ENCODE measurements at places on chromosomes 3 and 15.

DNA sequence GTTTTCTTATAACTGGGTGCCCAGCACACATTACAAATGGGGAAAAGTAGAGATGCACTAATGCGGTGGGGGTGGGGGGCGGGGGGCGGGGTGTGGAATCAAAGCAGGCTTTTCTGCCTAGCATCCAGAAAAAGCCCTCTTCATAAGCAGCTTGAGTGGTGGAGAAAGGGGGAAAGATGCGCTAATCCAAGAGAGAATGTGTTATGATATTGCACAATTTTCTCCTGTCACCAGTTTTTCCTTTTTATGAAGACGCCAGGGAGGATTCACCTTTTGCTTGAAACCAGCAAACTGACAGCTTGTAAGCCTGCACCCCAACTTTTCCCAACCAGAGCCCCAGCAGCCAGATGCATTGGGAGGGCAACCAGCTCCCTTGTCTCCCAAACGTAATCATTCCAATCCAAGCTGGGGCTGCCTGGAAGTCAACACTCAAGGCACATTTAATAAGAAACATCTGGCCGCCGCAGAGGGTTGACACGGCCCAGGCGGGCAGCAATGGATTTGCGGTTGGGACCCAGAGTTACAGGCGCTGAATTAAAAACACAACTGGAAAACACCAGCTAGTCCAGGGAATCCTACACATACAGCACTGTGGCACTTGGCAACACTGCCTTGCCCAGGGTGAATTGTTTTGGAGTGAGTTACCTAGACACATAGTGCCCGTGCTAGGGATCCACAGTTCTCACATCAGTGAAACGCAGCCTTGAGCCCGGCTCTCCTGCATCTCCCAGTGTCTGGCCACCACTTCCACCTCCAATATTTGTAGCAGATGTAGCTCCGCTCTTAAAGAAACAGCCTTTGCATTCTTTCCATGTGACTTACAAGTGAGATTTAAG, 218.5 kb upstream of the PRICKLE2 start:
- DNase-seq = no peak

DNA sequence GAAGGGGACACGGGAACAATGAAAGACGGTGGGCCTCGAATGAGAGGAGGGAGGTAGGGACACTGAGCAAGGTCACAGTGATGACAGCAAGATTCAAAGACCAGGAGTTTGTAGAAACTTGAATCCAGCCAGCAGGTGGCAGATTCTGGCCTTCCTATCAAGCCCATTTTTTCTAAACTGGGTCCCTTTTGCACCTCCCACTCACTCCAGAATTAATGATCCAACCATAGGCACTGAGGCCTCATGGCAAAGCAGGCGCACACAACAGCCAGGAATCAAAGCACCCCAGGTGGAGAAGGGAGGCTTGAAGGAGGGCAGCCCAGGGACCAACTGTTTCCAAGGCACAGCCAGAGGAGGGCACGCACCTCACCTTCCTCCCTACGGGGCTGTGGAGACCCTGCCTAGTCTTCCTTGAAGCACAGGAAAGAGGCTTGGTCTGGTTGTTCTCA, 90.2 kb downstream of the ANP32A start:
- no peak for DNase-seq

- no peak for DNase-seq
Observed at GRCh38 chr3:182258538-182259177, 534.6 kb upstream of the ATP11B start.

DNA sequence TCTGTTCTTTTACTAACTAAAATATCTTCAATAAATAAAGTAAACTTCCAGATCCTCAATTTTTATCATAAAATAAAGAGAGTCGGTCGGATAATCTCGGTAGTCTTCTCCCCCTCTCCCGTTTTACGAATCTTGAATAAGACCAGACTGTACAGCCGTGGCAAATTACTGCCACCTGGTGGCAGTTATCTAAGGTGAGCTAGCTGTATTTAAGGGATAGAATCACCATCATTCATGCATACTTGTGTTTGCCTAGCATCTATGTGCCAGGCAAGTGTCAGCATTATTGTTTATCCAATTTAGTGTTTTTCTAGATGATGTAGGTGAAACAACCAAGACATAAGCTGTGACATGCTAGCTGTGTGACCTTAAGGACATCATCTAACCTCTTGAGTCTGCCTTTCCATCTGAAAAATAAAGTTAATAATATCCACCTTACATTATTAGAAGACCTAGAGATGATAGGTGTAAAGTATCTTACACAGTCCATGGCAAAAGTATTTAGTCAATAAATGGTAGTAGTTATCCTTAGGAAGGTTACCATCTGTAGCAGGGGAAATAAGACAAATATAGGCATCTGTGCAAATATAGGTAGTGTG, 21.3 kb downstream of the DUT start:
- peak; percentile 51 for DNase-seq

GRCh38 chr15:22845289-22845900, 6.9 kb downstream of the NIPA2 start:
- no peak for DNase-seq

DNA sequence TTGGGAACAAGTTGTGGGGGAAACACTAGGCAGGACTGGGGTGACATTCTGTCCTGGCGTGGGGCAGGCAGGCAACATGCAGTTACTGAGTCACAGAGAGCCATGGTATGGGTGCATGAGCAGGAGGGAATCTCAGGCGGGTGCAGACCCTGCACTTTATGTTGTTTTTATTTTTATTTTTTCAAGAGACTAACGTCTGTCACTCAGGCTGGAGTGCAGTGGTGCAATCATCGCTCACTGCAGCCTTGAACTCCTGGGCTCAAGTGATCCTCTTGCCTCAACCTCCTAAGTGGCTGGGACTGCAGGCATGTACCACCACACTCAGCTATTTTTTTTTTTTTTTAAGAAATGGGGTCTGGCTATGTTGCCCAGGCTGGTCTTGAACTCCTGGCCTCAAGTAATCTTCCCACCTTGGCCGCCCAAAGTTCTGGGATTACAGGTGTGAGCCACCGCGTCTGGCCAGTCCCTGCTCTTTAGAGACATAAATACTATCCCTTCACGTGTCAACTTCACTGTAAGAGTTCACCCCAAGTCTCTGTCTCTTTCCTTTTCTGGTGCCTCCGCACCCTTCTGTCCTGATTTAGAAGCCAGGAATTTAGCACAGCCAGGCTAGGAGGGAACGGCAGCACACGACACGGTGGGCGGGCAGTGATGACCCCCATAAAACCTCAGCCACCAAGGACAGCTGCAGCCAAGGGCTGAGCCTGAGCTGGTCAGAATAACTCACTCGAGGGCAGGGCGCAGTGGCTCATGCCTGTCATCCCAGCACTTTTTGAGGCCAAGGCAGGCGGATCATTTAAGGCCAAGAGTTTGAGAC, 72.8 kb upstream of the IQSEC1 start:
- no peak for DNase-seq

- DNase-seq = no peak
Observed at GRCh38 chr3:72171463-72171881, 386.5 kb upstream of the PROK2 start.

DNA sequence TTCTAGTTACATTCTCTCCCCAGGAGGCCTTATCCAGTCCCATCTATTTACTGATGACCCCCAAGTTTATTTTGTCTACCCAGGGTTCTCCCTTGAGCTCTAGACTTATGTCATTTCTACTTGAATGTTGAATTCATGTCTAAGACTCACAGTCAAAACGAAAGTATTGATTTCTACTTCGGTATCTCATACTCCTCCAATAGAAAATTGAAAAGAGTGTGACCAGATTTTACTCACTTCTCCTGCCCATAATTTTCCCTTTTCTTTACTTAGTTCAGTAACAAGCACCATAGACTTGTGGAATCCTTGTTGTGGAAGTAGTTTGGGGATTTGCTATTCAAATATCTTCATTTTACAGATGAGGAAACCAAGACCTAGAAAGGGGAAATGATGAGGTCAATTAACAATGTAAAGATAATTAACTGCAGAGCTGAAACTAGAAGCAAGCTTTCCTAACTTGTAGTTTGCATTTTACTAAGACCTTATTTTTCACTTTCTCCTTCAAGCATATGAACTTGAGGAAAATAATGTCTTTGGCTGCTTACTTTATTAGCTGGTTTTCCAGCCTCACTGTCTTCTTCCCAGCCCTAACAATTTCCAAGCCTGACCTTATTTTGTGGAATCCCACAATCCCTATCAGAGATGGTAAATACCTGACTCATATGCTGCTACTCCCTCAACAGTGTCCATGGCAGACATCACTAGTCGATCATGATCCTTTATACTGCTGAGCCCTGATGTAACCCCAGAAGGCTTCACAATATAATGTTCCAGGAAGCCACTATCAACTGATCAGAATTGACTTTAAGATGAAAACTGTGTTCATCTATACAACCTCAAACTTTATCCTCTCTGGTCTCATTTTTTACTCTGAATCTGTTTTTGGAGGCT, 123.9 kb upstream of the AGBL1 start:
- no peak for DNase-seq

DNA sequence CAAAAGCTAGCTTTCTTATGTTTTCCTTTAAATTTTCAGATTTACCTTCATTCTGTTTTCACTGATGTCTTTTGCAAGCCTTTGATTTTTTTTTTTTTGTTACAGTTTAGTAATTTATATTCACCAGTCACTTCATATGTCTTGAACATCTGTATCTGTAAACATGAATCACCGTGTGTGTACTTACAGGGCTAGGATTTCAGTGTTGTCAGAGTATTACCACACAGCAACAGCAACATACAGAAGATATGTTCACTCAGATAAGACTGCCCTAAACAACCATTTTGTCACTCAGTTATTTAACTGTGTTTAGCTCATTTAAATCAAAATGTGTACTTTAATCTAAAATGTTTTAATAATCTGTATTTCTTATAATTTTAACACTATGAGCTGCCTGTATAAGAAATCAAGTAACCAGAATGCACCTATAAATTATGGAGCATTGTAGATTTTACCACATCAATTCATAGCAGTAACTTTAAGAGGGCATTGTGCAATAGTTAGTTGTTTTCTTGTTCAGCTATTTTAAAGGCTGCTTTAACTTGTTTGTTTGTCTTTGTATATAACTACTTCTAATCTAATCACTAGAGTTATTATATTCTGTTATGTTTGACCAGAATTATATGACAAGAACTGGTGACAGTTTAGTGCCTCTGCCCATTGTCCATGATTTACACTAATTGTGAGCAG, 50.4 kb downstream of the GHSR start:
- no peak for DNase-seq

DNA sequence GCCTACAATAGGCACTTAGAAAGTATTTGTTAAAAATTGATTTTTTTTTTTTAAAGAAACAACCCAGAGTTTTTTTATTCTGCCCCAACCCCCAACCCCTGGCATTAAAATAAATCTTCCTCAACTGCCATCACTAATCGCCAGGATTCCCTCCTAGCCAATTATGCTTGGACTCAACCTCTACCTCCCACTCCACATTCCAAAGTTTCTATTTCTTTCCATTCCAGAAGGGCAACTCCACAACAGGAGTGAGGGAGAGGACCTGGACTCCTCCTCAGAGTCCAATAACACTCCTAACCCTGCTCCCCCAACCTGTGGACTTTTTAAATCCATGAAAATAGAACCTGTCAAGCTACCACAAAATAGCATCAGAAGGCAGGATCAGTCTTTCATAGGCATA, 99.4 kb downstream of the ADAMTS9 start:
- DNase-seq = no peak

GRCh38 chr15:59327942-59328341, 44.7 kb downstream of the MYO1E start:
- peak; percentile 37 for DNase-seq

All from memory B cell (primary cell).